H54 (cell line): ENCODE measurements at places on chromosomes 6 and 20.

GRCh38 chr20:44683263-44684046 lies 31.7 kb upstream of the CCN5 start:
- peak; percentile 55 for DNase-seq

GRCh38 chr6:40347571-40348011 lies 239.6 kb downstream of the LRFN2 start:
- DNase-seq = no peak

DNA sequence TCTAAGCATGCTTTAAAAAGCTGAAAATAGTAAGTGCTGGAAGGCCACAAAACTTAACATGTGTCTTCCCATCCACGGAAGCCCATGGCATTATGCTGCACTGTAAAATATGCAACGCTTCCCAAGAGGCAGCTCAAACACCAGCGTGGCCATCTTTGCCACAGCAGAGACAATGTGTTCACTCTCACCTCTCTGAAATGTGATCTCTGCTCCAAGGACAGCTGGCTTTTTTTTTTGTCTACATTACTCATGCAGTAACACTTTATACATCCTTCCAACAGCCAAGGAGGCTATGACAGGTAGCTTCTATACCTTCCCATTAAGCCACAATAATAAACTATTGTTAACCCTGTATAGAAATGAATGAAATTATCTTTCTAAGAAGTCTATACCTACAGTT lies 49.2 kb downstream of the BLOC1S5 start:
- DNase-seq = no peak

DNA sequence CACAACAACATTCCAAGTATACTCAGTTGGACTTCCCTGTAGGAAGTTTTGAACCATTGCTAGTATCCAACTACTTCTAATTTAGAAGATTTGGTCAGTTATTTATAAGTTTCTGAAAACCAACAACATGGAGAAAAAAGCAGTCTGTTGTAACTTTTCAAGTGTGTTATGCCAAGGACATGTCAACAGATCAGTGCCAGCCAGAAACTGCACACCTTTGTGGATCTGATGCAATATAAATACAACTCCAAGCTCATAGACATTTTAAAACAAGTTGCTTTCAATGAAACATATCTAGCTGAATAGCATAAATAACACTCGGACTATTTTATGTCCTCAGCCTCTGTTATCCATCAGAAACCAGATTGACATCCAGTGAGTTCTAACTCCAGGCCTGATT lies 58.3 kb upstream of the CARMIL1 start:
- no peak for DNase-seq

DNA sequence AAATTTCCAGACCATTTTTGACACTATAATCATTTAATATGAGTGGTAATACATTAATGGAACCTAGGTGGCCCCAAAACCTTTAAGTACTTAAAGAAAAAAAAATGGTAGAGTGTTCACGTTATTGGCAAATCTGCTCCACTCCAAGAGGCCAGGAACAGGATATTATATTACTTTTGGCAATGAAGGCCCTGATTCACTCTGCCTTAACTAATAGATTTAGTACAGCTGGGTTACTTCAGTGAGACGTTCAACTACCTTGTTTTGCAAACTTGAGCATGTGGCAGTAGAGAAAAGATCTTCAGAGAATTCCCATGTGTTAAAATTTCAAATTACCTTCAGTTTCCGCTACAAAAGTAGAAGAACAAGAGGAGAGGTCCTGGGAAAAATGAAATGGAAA lies 12.8 kb downstream of the ADNP start:
- no peak for DNase-seq
